ENCODE measurements at places on chromosomes 3 and 15.
A peak's percentile ranks its signal among the peaks of the same experiment; 100 is the strongest.

DNA sequence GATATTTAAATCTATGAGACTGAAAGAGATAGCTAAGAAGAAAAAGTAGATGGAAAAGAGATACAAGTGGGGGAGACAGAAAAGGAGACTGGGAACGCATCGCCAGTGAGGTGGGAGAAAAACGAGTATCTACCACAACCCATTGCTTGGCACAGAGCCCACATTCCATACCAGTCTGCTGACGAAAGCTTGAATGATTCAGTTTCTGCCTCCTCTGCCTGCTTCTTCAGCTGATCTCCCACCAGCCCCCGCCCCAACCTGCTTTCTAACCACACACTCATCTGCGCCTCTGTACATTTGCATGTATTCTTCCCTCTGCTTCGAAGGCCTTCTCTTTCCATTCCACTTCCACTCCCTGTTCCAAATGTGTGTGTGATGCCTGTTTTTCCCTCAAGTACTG is 188.1 kb downstream of the USP13 start:
- DNase-seq = no peak

- no peak for DNase-seq
Measured at GRCh38 chr3:42493798-42494151, 8.7 kb upstream of the VIPR1 start.

DNA sequence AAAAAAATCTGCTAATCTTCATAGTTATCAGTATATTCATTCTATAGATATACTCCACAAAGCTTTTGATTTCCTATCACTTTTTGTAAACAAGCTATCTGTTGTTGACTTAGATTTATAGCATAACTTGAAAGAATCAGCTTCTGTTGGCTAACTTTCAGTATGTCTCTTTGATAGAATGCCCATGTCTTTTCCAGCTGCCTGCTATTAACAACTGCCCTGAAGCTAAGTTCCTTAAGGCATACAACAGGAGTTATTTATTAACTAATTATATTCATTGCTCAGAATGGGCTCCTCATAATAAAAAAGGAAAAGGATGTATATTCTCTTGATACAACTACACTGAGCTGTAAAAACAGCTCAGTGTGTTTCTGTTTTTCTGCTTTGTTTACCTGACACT is 293.9 kb downstream of the TUSC7 start:
- DNase-seq = no peak

GRCh38 chr3:148227534-148227933 is 470.2 kb upstream of the AGTR1 start:
- no peak for DNase-seq

GRCh38 chr15:82572986-82573385 is 32.7 kb upstream of the RPS17 start:
- no peak for DNase-seq

DNA sequence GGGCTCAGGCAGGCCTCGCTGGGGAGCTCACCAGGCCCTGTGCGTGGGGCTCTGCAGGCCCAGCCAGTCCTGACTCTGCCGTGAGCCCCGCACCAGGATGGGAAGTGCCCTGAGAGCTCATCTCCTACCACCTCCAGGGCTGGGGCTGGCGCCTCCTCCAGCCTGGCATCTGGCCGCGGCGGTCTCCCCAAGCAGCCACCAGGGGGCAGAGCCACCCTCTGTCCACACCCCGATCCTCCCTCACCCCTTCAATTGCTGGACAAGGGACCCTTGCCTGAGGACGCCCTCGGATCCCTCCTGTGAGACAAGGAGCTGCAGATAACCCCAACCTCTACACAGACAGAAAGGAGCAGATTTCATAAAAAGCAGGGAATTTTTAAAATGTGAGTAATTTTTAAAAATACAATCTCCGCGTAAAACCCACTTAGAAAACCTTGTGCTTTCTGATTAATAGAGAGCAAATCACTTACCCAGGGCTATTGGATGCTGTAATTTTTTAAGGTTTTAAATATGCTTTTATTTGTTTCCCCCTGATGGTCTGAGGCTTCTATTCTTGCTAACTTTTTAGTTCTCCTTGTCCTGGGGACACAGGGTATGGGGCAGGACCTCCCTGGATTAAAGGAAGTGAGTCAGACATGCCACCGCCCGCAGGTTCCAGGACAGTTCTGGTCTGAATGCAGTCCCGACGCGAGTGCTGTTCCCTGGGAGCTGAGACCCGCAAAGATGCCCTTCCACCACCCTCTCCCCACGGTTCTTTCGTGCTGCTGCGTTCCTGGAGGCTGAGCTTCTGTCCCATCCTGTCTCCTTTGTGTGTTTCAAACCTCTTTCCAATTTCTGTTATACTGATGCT is 52.3 kb upstream of the CHRNA7 start:
- DNase-seq = peak; percentile 91

- DNase-seq = no peak
Measured at GRCh38 chr15:38623744-38624143, 59.1 kb upstream of the RASGRP1 start.

DNA sequence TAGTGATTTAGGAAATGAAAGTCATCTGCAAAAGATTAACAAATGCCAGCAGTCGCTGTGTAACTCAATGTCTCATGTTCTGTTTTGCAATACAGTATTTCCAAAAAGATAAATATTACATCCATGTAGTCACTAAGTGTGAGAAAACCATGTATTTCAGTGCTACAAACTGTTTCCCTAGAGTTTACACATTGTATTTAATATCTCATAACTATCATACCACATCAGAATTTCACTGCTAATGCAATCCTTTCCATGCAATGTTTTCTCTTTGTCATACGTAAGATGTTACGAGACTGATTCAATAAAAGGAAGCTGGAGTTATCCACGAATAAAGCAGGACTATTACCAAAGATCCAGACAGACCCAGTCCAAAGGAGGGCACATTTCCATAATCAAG is 269.4 kb downstream of the GBE1 start:
- no peak for DNase-seq

- DNase-seq = no peak
Measured at GRCh38 chr15:62026487-62027262, 33.6 kb downstream of the VPS13C start.

DNA sequence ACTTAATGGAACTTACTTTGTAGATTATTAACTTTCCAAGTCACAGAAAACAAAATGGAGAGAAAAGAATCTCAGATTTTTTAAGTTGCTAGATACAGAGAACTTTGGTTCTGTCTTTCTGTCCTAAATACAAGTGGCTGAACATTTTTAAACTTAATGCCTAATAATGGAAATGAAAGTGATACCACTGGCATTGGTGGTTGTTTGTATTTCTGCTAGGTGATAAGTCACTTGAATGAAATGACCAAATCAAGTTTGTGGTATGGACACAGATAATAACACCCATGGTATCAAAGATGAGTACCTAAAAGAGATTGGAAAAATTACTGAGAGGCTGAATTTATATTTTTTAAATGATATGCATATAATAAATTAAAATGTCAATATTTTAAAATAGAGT is 502.1 kb downstream of the CNTN6 start:
- DNase-seq = no peak

- DNase-seq = no peak
Measured at GRCh38 chr3:38473229-38473628, 19.5 kb downstream of the ACVR2B start.

DNA sequence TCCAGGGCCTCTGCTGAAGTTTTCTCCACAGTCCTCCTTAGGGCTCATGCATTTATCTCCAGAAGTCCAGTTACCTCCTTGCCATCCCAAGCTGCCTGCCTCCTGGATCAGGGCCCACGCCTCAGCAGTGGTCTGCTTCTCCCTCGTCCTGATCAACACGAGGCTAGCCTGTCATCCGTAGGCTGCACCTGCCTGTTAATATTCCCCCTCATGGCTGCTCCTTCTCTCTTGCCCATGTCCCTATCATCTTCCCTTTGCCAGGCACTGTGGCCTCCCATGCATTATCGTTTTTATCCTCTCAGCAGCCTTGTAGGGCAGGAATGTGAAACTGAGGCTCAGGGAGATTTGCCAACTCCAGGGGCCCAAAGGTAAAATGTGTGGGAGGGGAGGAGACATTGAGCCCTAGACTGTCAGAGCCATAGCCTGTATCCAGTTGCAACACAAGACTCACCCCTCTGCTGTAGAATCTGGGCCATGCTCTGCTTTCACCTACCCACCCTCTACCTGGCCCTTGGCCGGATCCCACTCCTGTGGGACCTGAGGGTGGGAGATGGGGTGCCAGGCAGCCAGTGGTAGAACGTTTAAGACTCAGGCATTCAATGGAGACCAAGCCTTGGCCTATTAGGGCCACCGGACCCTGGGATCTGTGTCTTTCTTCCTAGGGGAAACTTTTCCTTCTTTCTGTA is 4.6 kb downstream of the GRM2 start:
- DNase-seq = no peak

- no peak for DNase-seq
Measured at GRCh38 chr3:169880576-169881250, 11.0 kb upstream of the LRRC31 start.

DNA sequence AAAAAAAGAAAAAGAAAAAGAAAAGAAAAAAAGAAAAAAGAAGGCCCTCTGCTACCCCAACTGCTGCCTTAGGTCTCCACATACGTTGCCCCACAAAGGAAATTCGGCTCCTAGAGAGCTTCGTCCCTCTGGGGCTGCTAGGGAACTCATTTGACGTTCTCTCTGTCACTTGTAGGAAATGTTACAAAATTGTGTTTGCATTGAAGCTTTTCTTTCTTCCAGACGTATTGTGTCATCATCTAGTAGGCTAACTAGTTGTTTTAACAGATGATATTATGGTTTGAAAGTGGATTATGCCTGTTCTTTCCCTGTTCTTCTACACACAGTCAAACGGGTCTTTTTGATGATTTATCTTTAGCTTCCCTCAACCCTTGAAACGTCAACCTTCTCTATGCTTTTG is 125.3 kb downstream of the BDH1 start:
- no peak for DNase-seq

GRCh38 chr3:29775340-29775739 is 494.5 kb downstream of the RBMS3 start:
- DNase-seq = no peak

GRCh38 chr3:9749296-9749644 is 482 bp upstream of the OGG1 start:
- DNase-seq = peak; percentile 80

GRCh38 chr3:57065588-57065987 is 5.1 kb downstream of the SPATA12 start:
- DNase-seq = no peak

- DNase-seq = no peak
Measured at GRCh38 chr3:37666618-37667017, 195.1 kb upstream of the CTDSPL start.

DNA sequence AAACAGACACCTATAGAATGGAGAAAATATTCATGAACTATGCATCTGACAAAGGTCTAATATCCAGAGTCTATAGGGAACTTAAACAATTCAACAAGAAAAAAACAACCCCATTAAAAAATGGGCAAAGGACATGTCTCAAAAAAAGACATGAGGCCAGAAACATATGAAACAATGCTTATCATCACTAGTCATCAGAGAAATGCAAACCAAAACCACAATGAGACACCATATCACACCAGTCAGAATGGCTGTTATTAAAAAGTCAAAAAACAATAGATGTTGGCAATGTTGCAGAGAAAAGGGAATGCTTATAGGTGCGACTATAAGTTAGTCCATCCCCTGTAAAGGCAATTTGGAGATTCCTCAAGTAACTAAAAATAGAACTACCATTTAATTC is 11.4 kb upstream of the HDGFL3 start:
- DNase-seq = no peak

DNA sequence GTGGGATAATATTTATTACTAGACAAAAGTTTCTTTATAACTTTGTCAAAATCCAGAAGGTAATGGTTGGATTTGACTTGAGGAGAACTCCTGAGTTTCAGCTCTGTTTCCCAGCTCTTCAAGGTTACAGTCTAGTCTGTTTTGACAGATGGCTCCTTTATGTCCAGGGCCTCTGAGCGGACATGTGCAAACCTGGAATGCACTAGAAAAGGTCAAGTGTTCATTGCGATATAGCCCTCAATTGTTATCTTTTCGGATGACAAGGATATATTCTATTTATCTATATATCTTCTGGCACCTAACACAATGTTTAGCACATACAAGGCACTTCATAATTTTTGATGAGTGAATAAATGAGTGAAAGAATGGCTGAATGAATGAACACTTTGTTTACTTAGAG is 513.2 kb upstream of the GOLIM4 start:
- no peak for DNase-seq
